ENCODE measurements at places on chromosomes 6 and 20.

- no peak for DNase-seq
Observed at GRCh38 chr20:61799928-61800327, 265.8 kb downstream of the TAF4 start.

DNA sequence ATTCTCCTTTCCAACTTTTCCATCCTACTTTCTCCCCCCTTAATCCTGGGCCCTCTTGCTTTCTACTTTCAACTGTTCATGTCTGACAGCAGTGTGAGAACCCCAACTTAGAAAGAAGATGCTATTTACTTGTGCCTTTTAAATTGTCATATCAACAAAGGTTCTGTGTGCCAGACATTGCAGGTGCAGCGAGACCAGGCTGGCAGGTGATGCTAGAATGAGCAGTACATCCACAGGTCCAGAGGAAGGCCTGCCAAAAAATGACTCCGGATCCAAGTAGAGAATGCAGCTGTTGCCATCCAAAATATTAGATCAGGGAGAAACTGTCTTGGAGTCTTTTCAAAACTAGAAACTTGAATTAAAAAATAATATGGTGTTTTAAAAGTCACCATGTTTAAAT lies 510.5 kb downstream of the LMBRD1 start:
- DNase-seq, result no peak

GRCh38 chr6:151618717-151619116 lies 124.9 kb downstream of the CCDC170 start:
- no peak for DNase-seq

GRCh38 chr6:6964675-6965074 lies 143.1 kb upstream of the RREB1 start:
- DNase-seq, result no peak

GRCh38 chr6:39897698-39898097 lies 36.6 kb downstream of the MOCS1 start:
- DNase-seq, result no peak

DNA sequence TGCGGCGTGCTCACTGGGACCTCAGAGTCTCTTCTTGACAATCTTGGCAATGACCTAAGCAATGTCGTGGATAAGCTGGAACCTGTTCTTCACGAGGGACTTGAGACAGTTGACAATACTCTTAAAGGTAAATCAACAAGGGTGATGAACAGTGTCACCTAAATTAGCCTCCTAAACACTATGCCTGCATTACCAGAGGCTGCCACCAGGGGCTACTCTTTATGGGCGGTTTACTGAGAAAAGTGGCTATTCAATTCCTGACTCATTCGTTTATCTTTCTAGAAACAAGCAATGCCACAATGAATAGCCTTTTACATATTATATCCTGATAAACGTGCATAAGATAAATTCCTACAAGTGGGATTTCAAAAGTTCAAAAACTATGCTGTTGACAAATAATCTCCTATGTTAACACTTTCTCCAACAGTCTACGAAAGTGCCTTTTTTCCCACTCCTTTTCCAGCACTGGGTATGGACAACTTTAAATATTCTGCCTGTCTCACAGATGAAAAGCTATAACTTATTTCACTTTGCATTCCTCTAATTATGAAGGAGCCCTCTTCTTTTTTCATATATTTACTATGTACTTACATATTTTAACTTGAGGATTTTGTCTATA lies 1.3 kb downstream of the BPIFA2 start:
- peak; percentile 46 for DNase-seq
